NCI-H524 treated with DMSO at 0.1 percent for 48 hours (cell line): ENCODE measurements at places on chromosomes 2 and 18.

DNA sequence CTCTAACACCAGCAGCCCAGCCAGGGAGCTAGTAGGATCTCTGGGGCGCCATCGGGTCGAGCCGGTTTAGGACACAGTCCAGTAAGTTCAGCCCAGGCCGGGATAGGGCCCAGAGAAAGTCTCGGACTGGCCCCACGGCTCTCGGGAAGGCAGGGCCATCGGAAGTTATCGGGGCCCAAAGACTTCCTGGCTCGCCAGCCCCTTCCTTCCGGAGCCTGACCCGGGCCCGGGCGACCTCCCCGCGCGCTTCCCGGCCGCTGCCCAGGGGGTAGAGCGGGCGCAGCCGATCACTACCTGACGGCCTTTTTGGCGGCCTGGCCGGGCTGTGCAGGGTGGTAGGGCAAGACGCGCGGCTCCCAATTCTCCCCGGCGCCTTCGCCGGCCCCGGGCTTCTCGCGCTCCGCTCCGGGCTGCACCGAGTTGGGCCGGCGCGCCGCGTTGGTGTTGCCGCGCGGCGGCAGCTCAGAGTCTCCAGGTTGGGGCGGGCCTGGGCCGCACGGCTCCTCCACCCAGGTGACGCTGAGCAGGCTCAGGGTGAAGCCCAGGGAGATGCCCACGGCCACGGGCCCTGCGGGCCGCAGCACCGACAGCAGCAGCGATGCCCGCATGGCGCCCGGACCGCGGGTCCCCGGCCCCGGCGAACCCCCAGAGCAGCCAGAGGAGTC is 546 bp downstream of the CHPF start:
- no peak for DNase-seq

DNA sequence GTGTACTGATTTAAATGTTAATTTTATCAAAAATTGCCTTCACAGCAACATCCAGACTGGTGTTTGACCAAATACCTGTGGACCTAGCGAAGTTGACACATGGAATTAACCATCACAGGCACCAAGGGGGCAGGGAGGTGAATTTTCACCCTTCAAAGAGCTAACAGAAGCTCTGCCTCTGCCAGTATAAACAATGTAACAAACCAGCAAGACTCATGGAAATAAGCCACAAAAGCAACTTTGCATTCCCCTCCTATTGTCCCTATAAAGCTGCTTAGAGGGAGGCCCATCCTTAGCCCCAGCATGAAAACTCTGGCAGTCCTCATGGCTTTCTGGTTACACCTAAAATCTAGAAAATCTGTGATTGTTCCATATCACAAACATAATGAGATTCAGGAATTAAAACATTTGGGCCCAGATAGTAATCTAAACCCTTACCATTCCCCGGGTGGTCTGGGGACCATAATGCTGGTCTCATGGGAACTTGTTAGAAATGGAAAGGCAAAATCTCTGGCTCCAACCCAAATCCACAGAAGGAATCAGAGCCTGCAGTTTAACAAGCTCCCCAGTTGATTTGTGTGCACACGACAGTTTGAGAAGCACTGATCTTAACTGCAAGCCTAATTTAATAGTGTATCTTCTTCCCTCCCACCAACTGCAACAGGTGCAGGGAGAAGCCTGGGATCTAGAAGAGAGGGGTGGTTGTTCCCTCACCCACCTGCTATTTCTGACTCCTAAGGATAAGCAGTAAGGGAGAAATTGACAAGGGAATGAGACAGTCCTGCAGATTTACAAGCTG is 23.1 kb downstream of the SERPINB11 start:
- no peak for DNase-seq

- no peak for DNase-seq
Measured at GRCh38 chr2:179270689-179271088, 6.1 kb upstream of the SESTD1 start.

DNA sequence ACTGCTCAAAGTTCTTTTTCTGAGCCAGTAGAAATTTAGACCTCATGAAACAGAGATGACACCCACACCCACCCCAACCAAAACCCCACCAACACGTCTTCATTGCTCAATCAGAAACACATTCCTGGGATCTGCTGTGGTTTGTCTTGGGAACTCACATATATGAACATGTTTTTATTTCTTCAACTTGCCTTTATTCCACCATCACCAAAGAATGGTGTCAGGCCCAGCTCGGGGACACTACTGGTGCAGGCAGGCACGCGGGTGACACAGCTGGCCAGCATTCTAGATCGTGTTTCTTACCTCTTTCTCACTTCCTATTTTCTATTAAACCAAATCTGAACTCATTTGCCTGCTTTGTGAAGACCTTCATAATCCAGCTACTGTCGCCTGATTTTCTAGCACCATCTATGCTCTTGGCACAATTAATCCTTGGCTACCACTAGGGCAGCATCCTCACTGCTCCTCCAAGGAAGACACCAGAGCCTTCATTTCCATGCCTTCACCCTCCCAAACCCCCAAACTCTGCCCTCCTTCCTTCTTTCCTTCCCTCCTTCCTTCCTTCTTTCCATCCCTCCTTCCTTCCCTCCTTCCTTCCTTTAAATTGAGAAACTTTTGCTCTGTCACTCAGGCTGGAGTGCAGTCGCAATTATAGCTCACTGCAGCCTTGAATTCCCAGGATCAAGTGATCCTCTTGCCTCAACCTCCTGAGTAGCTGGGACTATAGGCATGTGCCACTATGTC is 157.1 kb downstream of the BCL2 start:
- no peak for DNase-seq

DNA sequence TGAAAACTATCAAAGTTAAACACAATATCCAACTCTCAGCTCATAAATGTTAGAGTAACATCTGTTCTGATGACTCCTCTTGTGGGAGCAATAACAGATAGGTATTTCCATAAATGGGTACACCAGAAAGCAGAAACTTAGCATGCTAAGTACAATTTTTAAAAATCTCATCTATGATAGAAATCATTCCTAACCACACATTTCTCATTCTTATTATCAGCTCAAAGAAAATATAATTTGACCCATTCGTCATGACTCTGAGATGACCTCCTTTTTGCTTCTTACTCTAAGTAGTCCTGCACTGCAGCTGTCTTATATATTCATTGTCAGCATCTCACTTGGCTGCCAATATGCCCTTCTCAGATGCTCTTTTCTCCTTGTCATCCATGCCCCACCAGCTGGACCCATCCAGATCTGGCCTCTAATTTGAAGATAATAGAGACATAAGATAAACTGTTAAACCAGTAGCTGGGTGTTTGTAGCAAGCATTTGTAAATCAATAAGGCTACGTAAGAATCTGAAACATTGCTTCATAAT is 298.3 kb downstream of the KCNS3 start:
- no peak for DNase-seq

- DNase-seq = no peak
Measured at GRCh38 chr18:32469691-32470459, 807 bp downstream of the GAREM1 start.

DNA sequence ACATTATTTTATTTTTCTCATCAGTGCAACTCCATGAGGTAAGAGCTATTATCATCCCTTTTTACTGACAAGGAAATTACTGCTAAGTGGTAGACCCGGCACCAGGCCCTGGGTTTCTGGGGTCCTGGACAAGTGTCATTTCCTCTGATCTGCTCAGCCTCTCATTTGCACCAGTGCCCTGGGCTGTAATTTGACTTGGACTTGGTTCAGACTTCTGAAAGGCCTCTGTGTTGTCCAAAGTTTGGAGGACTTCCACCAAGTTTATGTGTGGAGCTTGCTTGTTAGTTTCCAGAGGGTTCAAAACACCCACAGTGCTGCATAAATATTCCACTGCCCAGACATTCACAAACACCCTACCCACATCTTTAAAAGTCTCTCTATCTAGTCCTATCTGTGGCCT is 44.0 kb upstream of the PPP1CB start:
- DNase-seq = no peak

GRCh38 chr18:74773171-74773624 is 175.5 kb downstream of the ZNF407 start:
- no peak for DNase-seq

DNA sequence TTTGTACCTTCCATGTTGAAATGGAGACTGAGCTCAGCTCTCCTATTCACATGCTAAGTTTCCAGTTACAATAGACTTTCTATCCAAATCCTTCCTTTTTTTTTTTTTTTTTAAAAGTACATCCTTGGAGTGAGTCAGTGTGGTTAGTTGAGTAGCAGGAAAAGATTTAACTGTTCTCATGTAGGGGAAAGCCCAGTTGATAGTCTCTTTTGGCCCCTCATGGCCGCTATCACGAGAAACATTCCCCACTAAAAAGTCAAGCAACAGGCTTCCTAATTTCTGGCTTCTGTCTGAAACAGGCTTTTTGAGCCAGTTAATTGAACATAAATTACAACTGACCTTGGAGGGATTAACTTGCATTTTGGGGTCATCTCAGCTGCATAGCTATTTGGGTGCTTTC is 161.3 kb downstream of the MEIS1 start:
- no peak for DNase-seq

GRCh38 chr18:11885278-11885947 is 22.7 kb downstream of the MPPE1 start:
- no peak for DNase-seq

DNA sequence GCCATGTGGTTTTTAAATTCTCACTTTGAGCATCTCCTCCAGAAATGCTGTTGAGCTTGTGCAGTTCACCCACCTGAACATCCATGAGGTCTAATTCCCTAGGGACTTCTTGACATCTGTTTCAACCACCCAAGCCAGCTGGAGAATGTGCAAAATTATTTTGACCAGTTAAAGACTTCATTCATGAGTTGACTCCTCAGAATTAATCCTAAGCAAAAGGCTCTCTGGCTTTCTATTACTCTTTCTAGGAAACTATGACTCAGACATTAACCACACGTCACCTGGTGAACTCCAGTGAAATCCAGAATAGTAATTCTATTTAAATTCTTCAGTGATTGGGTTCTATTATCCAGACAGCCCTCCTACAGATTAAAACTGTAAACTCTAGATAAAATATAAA is 247.5 kb downstream of the NBAS start:
- DNase-seq = peak; percentile 46

DNA sequence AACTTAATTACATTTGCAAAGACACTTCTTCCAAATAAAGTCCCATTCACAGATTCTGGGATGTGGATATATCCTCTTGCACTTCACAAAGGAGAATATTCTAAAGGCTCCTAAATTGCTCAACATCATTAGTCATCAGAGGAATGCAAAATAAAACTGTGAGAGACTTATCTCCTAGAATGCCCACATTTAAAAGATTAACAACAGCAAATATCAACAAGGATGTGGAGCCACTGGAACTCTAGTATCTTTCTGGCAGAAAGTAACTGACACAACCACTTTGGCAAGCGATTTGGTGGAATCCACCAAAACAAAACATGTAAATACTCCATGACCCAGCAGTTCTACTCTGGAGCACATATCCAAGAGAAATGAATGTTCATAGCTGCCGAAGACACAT is 4.6 kb downstream of the NEU2 start:
- no peak for DNase-seq

DNA sequence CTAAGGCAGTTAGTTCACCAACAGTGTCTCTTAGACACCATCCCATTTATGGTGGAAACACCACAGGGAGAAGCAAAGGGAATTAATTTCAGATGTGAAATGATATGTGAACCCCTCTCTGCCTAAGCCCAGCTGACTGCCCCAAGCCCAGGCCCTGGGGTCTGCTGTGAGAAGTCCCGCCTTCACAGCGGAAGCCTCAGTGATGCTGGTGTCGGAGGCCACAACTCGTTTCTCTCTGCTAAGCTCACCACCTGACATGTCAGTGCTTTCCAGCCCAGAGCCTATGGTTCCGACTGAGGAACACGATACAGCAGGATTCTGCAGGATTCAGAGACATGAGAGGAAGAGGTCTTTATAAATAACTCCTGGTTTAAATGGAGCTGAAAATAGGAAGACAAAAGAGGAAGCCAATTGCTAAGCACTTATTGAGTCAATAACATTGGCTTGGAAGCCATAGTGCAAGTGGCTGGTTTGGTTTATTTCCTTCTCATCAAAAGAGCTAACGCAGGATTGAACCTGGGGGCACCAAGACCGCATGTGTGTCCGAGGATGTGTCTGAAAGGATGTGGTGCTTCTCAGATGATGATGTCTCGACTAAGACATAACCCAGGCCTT is 21.9 kb upstream of the LOXHD1 start:
- no peak for DNase-seq

DNA sequence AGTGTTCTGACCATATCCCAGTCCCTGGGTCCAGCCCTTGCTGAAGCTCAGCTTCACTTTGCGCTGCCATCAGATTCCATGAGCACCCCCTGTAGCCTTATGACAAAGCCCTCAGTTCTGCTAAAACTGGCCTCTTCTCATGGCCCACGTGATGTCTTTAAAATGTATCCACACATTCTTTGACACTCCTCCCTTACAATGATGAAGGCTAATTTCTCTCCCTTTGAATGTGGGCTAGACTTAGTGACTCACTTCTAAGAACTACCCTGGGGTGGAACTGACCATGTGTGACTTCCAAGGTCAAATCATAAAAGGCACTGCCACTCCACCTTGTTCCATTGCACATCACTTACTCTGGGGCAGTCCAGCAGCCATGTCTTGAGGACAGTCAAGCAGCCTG is 45.4 kb upstream of the GORASP2 start:
- DNase-seq = no peak

DNA sequence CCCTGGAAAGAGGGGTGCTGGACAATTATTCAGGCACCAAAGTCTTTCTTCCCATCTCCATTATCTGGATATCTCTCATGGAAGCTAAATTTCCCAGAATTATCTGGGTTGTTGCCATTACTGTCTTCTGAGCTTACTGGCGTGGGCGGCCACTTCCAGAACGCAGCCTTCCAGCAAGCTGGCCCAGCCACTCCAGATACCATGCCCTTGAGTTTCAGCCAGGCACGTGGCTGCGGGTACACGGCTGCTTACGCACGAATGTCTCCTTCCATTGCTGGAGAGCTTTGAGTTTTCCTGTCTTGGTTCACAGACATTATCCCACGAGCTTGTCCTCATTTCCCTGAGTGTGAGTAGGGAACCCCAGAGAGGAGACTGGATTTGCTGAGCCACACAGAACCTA is 32.7 kb downstream of the CELF4 start:
- DNase-seq = no peak

DNA sequence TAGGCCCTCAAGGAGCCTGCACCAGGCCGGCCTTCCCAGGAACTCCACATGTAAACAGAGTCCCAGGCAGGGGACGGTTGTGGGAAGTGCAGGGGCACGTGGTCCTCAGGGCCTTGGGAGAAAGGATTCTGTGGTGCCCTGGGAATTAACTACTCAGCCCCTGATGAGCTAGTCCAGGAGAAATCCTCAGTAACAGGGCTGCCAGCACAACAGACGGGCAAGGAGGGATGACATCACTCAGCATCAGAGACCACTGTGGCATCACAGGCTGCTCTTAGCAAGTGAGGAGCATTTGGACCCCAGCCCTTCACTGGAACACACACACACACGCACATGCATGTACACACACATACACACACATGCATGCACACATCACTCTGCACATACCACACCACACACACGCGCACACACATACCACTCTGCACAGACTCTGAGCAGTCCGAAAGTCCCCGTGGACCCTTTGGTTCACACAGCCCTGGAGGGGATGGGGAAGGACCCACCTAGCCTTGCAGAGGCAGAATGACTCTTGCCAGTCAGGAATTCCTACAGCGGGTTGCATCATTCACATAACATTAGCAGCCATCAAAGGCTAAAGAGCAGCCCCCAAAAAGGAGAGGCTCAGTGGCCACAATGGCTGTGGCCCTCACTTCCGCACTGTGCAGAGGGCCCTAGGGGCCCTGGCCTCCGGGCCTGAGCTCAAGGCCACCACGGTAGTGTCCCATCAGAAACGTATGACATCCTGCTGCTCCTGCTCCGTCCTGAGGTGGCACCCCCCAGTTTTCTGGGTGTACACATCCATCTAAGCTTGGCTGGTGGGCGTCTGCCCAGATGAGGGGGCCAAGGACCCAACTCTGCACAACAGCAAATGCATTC is 1.9 kb upstream of the NMUR1 start:
- DNase-seq = no peak

- no peak for DNase-seq
Measured at GRCh38 chr2:132256251-132256902, 94.6 kb upstream of the ANKRD30BL start.
